ENCODE measurements at places on chromosomes 4 and X.

DNA sequence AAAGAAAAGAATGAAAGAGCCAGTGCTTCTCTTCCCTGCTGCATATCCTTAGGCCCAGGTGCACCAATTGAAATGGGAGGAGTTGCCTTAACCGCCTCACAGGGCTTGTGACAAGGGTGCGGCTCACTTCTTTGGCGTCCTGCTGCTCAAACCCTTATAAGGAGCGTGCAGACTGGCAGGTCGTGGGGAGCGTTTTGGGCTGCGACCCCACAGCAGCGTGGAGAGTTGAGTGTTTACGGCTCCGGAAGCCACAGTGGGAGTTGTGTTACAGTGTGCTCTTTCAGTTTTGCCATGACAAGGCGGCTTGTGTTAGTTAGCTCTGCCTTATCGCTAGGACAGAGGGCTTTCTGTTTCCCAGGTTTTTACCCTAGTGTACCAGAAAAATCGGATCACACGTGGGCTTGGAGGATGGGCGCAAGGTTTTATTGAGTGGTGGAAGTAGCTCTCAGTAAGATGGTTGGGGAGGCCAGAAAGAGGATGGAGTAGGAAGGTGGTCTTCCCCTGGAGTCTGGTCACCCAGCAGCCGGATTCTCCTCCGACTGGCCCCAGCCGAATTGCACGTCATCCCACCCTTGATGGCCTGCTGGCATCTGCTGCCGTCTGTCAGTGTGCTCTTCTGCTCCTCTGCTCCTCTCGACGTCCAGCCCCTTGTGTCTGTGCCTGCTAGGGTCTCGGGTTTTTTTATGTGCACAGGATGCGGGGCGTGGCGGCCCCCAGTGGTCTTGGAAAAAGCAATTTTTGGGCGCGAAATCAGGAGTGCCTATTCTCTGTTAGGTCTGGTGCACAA, 718.9 kb downstream of the ARAP2 start:
- no peak for DNase-seq

GRCh38 chrX:45198301-45198700, 2.4 kb downstream of the DIPK2B start:
- no peak for DNase-seq

GRCh38 chrX:38500141-38500540, 61.2 kb upstream of the TSPAN7 start:
- DNase-seq: no peak

DNA sequence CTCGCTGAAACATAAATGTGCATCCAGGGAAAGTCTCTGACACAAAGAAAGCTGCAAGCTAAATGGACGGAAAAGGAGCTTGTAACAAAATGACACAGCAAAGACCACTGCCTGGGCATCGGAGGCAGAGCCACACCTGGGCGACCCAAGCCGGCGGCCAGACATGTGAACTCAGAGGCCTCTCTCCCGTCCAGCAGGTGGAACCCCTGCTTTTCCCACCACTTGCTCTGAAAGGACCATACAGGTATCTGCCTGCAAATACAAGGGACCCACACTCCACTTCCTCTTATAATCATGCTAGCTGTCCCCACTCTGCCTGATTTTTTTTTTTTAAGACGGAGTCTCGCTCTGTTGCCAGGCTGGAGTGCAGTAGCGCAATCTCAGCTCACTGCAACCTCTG, 12.0 kb downstream of the CPLX1 start:
- DNase-seq: no peak

DNA sequence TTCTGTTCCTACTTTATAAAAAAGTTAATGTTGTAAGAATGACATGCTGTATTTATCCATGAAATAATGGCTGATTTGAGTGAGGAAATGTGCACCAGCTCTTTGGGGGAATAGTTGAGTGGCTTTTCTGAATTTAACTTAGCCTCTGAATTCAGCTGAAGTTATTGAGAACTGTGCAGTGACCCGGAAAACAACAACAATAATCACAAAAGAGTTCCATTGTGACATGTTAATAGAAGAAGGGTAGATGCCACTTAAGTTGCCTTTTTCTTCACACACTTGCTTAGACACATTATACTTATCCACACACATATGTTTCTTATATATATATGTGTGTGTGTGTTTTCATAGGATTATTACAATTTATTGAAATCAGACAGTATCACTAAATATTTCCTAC, 301.2 kb downstream of the BMPR1B start:
- no peak for DNase-seq

GRCh38 chrX:32987142-32987541, 224.2 kb downstream of the DMD start:
- no peak for DNase-seq

DNA sequence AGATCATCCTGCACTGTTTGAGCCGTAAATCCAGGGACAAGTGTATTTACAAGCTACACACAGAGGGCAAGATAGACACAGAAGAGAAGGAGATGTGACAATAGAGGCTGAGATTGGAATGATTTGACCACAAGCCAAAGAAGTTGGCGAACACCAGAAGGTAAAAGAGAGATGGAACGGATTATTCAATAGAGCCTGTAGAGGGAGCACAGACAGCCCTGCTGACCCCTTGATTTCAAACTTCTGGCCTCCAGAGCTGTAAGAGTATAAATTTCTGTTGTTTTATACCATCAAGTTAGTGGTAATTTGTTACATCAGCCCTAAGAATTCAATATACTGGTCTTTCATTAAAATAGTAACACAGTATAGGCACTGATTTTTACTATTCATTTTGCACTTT, 447.8 kb downstream of the FAT4 start:
- no peak for DNase-seq

DNA sequence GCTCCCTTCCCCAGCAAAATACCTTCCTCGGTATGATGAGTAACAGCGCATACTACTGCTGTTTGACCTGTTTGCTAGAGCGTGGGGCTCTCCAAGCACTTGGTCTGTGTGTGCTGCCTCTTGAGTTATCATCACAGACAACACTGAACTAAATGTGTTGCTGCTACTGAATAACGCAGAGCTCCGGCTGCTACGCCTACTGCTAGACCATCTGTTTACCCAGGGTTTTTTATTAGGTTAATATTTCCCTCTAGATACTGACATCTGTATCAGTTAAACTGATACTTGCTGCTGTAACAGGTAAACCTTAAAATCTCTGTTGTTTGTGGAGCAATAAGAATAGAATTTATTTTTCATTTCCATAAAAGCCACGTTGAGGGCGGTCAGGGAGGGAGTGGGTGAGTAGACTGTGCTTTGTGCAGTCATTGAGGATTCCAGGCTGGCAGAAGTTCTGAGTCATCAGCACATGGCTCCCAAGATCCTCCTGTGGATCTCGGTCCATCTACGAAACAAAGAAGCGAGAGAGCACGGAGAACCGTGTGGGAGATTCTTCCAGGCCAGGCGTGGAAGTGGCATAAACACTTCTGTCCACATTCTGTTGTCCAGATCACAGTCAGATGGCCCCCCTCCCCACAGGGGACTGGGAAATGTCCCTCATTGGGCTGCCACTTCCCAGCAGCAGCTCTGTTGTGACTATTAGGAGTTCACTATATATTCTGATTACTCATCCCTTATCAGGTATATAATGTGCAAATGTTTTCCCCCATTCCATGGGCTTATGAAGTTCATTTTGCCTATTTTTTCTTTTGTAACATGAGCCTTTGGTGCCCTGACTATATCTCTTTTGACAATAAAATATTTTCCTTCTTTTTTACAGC, 14.1 kb downstream of the GRK4 start:
- no peak for DNase-seq

DNA sequence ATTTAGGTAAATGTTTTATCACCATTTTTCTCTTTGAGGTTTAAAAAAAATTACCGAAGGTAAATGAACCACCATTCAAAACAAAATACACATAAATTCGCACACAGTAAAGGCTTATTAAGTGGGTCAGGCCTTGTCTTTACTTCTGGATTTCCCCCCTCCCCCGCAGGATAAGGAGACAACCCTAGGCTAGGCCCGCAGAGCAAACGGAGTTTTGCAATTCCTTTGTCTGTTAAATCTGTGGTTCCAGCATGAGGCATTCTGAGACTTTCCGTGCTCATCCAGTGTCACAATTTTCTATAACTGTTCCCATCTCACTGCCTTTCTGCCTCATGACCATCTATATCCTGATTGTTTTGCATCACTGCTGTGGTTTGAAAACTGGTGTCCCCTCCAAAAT, 307.4 kb downstream of the DCHS2 start:
- DNase-seq: no peak

DNA sequence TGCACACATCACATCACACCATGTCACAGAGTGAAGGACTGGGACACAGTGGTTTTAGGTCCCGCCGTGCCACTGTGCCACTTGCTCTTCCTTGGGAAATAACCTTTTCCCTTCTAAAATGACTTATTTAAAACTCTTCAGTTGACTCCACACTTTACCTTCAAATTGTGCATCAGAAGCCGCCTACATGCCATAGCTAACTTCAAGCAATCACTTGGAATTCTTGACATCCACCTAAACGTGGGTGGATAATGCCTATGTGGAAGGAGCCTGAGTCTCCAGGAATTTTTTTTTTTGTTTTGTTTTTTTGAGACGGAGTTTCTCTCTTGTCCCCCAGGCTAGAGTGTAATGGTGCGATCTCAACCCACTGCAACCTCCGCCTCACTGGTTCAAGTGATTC, 777.4 kb upstream of the TENM3 start:
- DNase-seq: no peak

DNA sequence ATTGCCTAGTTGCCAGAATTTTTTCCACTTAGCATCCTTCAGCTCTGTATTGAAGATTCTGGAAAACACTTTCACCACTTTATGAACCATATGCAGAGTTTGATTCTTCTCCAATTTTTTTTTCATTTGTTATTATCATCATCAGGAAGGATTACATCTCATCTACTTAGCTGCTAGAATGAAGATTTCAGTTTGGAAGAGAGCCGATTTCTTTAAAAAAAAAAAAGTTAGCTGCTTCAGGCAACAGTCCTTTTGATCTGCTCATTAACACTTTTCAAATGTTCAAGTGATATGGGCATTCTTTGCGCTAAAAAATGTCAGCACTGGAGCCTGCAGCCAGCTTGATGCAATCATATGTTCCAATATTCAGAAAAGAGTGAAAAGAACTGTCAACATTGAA, 76.2 kb downstream of the ANTXR2 start:
- no peak for DNase-seq

DNA sequence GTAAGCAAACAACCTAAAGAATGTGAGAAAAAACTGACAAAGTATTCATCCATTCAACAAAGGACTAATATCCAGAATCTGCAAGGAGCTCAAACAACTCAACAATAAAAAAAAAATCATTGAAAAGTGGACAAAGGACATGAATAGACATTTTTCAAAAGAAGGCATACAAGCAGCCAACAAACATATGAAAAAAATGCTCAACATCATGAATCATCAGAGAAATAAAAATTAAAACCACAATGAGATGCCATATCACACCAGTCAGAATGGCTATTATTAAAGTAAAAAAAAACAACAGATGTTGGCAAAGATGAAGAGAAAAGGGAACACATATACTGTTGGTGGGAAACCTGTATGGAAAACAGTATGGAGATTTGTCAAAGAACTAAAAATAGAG, 120.7 kb upstream of the ADGRL3 start:
- no peak for DNase-seq

GRCh38 chr4:119315036-119315435, 6.9 kb downstream of the FABP2 start:
- DNase-seq: no peak

DNA sequence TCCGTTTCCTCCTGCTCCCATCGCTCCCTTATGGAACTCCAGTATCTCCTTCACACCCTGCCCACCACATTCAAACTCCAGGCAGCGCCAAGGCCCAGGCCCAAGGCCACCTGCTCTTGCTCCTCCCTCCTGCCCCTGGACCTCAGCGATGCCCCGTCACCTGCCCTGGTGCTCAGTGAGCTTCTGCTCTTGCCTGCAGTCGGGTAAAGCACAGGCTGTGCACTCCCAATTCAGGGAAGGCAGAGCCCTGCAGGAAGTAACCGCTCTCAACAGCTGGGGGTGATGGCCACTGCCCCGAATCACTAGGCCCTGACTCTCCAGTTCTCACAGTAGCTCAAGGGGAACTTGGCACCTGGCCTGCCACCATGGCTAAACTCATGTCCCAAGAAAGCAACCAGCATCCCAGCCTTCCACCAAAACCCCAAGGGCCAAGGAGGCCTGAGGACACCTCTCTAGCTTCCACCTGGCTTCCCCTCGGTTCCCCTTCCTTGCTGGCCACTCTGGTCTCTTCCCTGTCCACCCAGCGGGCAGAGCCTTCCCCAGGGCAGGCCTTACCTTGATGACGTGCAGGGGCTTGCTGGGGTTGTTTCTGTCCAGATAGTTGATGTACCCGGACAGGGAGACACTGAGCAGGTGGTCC, 29.3 kb downstream of the WDR1 start:
- DNase-seq: no peak

- DNase-seq: no peak
Observed at GRCh38 chr4:128371001-128371777, 83.6 kb upstream of the PGRMC2 start.

DNA sequence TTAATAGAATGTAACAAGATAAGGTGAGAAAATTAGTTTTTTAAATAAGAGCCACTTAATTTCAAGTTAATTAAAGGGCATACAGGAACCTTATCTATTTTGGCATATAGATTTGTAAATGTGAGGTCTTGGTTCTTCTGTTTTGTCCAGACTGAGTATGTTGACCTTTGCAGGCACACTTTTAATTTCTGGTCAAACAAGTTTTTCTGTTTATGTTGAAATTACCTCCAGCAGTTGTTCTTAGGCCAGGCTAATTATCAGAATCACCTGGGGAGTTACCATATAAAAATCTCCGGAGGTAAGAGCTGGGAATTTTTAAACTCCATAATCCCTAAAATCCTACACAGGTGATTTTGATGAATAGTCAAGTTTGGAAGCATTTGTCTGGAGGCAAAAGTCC, 227.4 kb upstream of the ANKRD50 start:
- DNase-seq: no peak

DNA sequence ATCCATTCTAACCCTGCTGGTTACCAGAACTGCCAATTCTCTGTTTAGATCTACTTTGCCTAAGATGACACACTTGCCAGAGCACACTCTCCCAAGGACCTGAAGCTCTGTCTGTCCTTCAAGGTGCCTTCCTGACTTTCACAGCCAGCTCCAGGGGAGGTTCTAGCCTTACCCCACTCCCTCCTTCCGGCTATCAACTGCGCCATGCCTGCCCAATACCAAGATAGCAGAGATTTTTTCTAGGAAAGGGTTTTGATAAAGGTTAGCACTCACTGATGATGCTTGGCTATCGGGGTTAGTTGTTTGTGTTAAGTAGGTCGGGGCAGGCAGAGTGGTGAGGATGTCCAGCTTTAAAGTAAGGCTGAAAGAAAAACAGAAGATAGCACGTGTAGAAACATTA, 14.3 kb downstream of the ALPK1 start:
- no peak for DNase-seq

- no peak for DNase-seq
Observed at GRCh38 chr4:56995525-56995924, 16.8 kb downstream of the POLR2B start.

- no peak for DNase-seq
Observed at GRCh38 chrX:69232945-69233344, 67.7 kb upstream of the PJA1 start.

DNA sequence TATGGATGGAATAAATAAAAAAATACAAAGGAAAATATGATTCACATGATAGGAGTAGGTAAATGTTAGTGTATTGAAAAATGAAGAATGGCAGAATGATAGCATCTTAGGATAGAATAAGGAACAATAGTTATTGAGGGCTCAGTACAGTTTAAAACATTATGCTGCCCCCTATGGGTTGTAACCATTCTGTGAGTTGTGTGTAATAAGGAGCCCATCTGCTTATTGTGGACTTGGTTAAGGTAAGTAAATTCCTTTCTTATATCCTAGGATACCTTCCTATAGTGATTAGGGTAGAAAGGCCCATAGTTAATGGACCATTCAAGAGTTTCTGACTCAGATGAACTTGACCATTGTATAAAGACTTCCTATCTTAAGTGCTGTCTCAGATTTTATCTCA, 195.8 kb downstream of the PDHA2 start:
- DNase-seq: no peak

GRCh38 chr4:105437637-105438036, 36.2 kb downstream of the PPA2 start:
- no peak for DNase-seq
